ENCODE measurements at places on chromosomes 3 and 15.

GRCh38 chr3:102059145-102059943, 210.0 kb downstream of the NFKBIZ start:
- no peak for DNase-seq

- DNase-seq, result no peak
Observed at GRCh38 chr3:180707896-180708295, 28.6 kb upstream of the CCDC39 start.

DNA sequence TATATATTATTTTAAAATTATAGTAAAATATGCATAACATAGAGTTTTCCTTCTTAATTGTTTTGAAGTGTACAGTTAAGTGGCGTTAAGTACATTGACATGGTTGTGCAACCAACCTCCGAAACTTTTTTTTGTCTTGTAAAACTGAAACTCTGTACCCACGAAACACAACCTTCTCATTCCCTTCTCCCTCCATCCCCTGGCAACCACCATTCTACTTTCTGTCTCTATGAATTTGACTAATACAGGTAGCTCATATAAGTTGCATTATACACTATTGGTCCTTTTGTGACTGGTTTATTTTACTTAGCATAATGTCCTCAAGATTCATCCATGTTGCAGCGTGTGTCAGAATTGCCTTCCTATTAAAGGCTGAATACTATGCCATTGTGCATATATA, 179.4 kb downstream of the SATB1 start:
- DNase-seq, result no peak

GRCh38 chr3:144815655-144816054, 844.0 kb downstream of the DIPK2A start:
- DNase-seq, result no peak

DNA sequence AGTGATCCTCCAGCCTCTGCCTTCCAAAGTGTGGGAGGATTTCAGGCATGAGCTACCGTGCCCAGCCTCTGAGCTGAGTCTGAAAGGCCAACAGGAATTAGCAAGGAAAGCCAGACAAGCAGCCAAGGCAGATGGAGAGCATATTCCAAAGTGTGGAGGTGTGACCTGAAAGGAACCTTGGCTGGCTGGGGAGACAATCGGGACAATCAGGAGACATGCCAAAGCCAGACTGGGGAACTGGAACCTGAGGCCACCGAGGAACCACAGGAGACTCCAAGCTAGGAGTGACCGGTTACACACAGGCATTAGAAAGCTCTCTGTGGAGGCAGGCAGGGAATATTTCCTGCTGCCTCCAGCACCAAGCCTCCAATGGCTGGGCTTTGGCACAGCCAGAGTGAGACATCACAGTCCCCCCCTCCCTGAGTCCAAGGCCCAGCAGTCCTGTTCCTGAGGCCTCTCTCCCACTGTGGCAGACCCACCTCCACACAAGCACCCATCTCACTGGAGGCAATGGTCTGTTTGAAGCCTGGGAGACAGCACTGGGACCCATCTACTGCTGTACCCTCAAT, 4.5 kb upstream of the C15orf39 start:
- no peak for DNase-seq

DNA sequence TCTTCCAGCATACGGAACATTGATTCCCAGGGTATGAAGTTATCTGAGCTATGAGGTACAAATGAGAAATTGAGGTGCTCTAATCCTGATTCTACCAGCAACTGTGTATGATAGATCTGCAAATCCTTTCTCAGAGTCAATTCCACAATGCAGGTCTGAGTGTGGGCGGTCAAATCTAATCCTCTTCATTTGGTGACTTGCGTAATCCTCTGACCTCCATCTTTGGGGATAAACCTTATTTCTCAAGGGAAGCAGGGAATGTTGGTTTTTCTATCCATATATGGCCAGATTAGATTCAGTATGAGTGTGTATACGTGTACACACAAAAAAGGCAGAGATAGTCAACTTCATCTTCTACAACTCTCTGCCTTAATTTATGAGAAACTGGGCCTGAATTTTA, 348.4 kb upstream of the IL12A start:
- no peak for DNase-seq

All from AG08395 (cell line).